ENCODE measurements at places on chromosomes 12 and 14.

DNA sequence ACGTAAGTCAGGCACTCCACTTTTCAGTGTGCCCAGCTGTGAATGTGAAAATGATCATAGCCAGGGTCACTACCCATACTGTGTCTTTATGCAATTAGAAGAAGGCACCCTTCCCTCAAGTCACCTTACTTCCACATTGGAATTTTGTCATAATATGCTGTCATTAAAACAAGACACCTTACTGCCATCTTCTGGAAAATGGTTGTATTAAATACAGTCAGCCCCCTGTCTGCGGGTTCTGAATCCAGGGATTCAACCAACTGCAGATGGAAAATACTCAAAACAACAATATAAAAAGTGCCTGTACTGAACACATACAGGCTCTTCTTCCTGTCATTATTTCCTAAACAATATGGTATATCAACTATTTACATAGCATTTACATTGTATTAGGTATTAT is 70.2 kb upstream of the TBX5 start:
- DNase-seq: peak; percentile 62

DNA sequence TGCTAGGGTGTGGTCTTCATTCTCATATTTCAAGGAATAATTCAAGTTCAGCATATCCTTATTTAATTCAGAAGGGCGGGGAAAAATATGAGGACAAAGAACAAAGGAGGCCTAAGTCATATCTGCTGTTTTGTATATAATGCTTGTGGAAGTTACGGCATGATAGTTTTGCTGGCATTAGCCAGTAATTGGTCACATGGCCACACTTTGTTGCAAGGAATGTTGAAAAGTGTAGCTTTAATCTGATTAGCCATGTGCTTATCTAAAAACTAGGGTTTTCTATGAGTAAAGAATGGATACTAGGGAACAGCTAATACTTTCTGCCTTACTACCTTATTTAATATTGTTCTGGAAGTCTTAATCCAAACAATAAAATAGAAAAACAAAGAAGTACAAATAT is 34.4 kb upstream of the E2F7 start:
- no peak for DNase-seq

DNA sequence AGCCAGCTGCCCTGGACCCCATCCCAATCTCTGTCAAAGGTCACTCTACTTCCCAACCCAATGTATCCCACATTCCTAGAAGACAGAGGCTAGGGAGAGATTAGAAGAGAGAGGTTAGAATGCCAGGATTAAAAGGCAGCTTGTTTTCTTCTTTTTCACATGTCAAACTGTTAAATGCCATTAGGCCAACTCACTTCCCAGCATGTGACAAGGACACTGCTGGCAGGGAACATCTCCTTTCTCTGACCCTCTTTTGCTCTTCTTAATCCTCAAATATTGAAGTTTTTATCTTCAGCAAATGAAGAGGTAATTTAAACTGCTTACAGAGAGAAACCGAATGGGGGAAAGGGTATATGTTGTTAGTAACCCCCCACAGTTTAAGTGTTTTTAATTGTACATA is 89.1 kb downstream of the BBS10 start:
- DNase-seq: no peak

GRCh38 chr14:73953731-73954130 is 3.6 kb downstream of the COQ6 start:
- DNase-seq: no peak

- peak; percentile 67 for DNase-seq
These were observed 174.5 kb downstream of the TTC7B start for GRCh38 chr14:90641615-90642243.

GRCh38 chr12:83224012-83224411 is 537.3 kb downstream of the TMTC2 start:
- DNase-seq: peak; percentile 4

DNA sequence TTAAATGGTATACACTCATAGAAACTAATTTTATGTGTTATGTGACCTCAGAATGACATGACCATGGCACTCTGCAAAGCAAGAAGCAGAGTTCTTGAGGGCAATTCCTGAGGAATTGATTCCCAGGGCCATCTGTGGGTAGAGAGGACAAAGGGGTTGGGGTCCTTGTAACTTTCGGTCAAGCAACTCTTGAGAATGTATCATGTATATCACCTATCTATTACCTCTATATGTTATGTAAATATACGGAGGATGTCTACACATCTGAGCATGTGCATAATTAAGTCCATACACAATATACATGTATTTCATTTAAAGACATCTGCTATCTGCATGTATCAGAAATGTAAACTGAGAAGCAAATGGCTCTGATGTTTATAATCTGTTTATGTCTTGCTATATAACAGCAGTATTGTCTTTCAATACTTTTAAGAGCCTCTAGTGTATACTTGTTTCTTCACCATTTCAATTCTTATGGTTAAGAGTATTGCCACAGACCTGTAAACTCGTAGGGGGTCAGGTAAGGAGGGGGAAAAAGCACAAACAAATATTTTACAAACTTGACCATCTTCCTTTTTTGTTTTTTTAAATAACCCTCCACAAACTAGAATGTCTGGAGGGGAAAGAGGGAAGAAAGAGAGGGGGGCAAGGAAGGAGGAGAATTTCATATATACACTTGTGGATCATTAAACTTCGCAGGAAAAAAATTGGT is 4.5 kb downstream of the FOXA1 start:
- no peak for DNase-seq

GRCh38 chr12:10716277-10716676 is 6.8 kb downstream of the YBX3 start:
- no peak for DNase-seq

- no peak for DNase-seq
These were observed 316.4 kb downstream of the MED13L start for GRCh38 chr12:115960868-115961802.

- DNase-seq: no peak
These were observed 72.5 kb upstream of the MYL2 start for GRCh38 chr12:110992909-110993308.

- DNase-seq: no peak
These were observed 29.1 kb downstream of the CDC42BPB start for GRCh38 chr14:103028161-103028767.

DNA sequence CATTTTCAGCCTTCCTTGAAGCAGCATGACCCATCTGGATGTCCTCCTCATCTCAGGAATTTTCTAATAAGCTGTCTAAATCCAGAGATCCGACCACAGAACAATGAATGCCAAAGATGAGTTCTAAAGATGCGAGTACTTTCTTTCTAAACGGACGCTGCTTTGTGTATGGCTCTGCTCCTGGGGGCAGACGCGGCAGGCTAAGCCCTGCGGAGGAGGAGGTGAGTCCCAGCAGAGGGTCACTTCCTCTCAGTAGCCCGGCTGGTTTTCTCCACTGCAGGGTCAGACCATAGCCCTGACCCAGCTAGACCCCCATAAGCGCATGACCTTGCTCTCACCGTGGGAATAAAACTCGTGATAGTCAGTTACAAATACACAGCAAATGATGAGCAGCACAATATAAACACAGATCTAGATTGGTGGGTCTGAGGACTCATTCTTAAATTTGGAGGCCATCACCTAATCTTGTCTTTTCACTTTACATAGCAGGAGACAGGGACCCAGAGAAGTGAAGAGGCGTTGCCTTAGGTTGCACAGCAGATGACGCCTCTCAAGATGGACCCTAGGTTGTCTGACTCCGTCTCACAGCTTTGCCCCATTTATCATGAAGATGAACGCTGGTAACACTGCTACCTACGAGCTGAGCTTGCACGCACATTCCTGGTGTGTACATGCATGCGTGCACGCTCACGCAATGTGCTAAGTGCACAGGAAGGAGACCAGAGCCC is 16.6 kb downstream of the SSH1 start:
- DNase-seq: no peak

DNA sequence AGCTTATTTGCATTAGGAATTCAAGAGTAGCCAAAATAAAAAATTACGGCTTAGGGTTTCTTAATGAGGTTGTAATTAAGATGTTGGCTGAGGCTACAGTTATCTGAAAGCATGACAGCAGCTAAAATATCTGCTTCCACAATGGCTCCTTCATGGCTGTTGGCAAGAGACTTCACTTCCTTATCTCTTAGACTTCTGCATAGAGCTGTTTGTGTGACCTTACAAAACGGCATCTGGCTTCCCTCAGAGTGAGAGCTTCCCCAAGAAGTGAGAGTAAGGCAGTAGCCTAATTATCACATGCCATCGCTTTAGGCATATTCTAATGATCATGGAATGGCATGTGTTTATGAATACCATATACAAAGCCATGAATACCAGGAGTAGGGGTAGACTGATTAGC is 57.6 kb downstream of the CCDC59 start:
- peak; percentile 8 for DNase-seq

DNA sequence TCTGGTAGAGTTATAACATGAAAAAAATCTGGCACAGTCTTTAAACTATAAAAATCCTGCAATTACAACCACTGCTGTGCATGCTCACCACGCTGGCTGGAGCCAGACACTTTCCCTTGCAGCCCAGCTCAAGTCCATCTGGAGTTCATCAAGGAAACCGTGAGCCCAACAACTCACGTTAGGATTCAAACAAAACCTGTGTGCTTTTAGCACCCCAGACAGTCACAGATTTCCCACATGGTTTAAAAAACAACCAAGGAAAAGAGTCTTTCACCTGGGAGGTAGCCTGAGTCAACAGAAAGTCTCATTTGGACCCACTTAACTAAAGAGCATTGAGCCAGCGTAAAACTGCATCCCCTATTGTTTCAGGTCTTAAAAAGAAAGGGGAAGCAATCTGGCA is 4.7 kb downstream of the LRIG3 start:
- DNase-seq: no peak

GRCh38 chr14:92190768-92191167 is 69.0 kb downstream of the CPSF2 start:
- DNase-seq: no peak

DNA sequence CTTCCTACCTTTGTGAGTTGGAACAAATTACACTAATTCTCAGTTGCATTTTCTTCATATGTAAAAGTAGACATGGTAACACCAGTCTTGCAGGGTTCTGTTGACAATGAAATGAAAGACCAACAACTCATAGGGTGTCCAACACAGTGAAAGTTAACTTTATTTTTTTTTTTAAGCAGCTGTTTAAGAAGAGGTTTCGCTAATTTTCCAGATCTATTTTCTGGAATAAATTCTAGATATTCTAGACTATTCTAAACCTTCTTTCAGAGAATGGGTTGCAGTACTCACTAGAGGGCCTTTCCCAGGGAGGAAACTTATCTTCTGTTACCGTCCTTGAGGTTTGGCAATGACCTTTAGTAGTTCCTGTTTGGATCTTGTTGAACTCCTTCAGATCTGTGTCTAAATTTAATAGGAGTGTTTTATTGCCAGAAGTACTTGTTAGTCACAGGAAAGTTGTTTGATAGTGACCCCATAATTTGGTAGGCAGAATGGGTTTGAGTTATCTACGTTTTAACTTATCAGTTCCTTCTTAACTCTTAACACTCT is 2.8 kb upstream of the ART4 start:
- DNase-seq: no peak

- DNase-seq: no peak
These were observed 373.3 kb downstream of the TMEM132D start for GRCh38 chr12:129530517-129530916.

DNA sequence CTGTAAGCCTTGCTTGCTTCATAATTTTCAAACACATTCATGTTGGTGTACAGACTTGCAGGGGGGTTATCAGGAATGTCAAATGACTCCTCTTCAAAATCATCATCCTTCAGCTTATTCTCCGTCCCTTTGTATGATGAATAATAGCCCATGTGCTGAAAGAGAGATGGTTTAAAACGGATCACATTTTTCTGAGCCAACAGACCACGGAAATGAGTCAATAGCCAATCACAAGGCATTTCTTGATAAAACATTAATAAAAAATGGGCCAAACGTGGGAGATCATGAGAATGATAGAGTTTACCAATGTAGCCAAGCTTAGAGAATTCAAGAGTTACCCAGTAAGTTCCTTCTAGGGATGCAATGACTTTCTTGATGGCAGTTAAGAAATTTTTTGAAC is 105.5 kb downstream of the NTS start:
- no peak for DNase-seq

- no peak for DNase-seq
These were observed 120.2 kb downstream of the DAAM1 start for GRCh38 chr14:59308673-59309072.

DNA sequence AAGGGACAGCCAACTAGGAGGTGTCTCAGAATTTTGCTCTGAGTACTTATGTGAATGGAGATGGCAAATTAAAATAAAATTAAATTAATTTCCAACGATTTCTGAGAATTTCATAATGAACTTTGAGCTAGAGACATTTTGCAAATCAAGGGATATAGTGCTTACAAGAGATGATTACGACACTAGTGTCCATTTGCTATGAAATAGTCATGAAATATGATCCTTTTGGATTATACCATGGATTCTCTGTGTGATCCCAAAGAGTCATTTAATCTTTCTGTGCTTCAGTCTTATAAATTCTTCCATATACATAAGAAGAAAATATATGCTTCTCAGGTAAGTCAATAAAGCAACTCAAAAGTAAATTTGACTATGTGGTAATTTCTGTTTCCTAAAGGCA is 240.6 kb downstream of the SLC25A21 start:
- no peak for DNase-seq

DNA sequence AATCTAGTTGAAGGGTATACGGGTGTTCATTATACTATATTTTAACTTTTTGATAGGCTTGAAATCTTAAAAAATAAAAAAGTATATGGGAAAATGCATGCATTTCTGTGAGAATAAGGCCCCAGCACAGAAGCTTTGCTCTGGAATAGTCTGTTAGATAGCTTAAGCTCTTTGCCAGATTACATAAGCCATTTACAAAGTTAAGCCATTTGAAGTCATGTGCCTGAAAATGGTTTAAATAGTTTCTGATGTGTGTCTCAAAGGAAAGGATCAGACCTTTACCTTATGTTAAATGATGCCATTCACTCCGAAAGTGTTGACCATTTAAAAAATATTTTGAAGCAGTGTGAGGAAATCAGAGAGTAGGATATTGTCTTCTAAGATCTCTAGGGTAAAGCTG is 51.3 kb downstream of the WASHC4 start:
- DNase-seq: no peak

DNA sequence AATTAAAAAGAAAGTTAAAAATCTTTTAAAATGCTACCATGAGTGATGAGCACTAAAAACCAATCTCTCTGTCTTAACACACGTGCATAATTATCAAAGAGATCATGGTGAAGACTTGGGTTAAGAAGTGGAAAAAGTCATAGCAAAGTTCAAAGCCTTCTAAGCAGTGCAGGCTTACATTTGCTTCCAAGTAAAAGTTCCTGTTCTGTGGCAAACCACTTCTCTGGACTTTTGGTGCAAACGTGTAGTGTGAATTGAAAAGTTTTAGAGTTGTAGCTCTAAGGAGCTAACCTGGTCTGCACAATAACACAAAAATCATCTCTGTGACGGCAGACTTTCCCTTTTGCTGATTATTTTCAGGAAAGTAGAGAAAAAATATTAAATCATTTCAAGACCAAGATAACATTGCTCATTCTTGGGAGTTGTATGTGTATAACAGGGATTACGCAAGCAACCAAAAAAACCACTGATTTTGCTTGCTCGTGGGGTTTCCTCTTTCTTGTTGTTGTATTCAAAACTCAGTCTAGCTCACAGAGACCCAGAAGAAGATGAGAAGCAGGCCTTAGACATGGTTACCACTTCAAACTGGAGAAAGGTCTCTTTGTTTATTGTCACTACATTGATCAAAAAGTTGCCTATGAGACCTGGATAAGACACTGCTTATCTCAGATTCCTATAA is 2.3 kb upstream of the GLIPR1 start:
- no peak for DNase-seq

- peak; percentile 31 for DNase-seq
These were observed 6.1 kb upstream of the AMIGO2 start for GRCh38 chr12:47085815-47086252.
